ENCODE measurements at places on chromosomes 11 and 22. TPM values are rescaled to one million over a fixed set of nuclear protein-coding genes. Genes with fewer than 3 reads are reported as not detected.

Gene OR9I1
- not detected for total RNA-seq

Gene OR5AS1
- not detected for total RNA-seq

- DNase-seq: no peak
These were observed 30.1 kb upstream of the PARVB start for GRCh38 chr22:43994006-43994405.

DNA sequence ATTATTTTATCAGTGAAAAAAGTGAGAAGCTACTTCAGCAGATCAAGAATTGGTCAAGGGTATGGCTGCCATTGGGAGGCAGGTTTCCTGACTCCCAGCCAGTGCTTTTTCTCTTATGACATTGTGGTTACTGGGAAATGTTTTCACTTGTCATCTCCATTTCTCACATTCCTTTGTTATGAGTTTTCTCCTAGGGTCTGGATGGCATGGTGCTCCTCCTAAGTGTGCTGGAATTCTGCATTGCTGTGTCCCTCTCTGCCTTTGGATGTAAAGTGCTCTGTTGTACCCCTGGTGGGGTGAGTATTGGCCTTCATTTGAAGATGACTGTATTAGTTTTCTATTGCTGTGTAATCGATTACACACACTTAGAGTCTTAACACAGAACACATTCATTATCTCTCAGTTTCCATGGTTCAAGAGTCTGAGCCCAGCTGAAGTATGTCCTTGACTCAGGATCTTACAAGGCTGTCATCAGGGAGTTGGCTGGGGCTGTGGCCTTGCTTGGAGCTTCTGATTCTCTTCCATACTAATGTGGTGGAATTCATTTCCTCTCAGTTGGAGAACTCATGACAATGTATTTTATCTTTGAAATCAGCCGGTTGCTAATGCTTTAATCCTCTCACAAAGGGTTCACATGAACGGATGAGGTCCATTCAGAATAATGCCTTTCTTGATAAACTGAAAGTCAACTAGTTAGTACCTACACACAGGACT is 21.0 kb upstream of the MS4A6E start:
- no peak for DNase-seq

DNA sequence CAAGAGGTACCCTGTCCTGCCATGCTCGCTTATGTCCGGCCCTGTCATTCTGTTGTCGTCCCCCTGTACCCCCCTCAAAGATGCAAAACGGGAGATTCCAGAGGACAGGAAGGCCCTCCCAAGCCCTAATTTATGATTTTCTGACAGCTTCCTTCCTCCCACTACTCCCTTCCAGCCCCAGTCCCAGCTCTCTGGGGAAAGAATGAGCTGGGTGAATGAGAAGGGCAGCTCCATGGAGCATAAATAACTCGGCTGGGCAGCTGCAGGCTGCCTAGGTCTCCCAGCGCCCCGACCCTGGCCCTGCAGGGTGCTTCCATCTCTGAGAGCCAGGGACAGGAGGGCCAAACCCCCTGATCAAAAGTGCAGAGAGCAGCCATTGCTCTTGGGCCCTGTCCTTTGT is 3.9 kb upstream of the EMID1 start:
- DNase-seq: no peak

Data from left ventricle myocardium superior (tissue), 1 donor.